ENCODE measurements at places on chromosomes 12 and 14. TPM values are rescaled to one million over a fixed set of nuclear protein-coding genes. Genes with fewer than 3 reads are reported as not detected.

- no peak for DNase-seq
These were observed 16.4 kb upstream of the TC2N start for GRCh38 chr14:91883753-91884152.

Gene GPR84
- total RNA-seq = not detected

- no peak for DNase-seq
These were observed 192.8 kb downstream of the GRIN2B start for GRCh38 chr12:13788626-13789025.

Gene TMEM253
- total RNA-seq = not detected

DNA sequence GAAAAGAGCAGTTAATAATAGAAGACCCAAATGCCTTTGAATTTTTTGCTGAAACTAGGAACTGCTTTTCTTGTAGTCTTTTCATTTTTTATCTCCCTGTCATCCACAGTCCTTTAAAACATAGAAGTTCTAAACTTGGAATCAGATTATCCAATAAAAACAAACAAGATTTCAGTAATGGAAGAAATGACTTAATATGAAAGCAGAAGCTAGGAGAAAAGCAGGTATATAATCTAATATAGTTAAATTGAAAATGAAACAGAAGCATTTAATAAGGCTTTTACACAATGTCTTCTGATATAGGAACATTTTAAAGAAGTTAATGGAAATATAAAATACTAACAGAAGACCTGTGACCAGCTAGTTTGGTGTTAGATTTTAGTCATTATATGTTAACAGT, 26.5 kb downstream of the PPP1R12A start:
- no peak for DNase-seq

DNA sequence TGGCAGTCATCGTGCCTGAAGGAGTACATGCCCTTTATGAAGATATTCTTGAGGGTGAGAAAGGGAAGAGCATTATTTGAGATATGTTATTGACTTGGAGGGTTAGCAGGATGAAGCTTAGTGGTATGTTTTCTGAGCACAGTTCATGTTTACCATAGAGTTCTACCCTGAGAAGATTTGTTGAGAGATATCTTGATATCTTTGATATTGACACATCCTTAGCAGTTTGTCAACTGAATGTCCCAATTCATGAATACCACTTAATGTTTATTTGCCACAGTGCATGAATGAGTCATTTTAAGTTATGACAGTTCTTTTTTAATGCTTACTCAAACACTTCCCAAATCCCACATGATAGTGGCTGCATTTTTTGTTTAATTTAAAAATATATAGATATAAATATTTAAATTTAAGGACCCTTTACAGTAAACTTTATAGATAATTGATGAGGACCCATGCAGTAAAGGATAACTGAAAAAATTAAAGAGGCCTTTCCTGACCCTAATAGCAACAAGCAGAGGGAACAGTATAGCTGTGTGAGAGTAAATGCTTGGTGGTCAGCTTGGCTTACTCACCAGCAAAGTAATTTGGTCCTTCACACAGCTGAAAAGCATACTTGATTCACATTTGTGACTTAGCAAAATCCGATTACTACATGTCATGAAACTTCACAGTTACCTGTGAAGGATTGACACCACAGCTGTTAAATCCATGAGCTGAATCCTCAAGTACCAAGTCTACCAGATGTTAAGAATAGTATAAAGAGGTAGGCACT, 25.8 kb downstream of the SLC39A9 start:
- no peak for DNase-seq

- DNase-seq = no peak
These were observed 286.6 kb upstream of the PWP1 start for GRCh38 chr12:107399046-107399445.

Gene DCN
- total RNA-seq = not detected

GRCh38 chr12:3262470-3262869, 185.3 kb downstream of the TSPAN9 start:
- no peak for DNase-seq

DNA sequence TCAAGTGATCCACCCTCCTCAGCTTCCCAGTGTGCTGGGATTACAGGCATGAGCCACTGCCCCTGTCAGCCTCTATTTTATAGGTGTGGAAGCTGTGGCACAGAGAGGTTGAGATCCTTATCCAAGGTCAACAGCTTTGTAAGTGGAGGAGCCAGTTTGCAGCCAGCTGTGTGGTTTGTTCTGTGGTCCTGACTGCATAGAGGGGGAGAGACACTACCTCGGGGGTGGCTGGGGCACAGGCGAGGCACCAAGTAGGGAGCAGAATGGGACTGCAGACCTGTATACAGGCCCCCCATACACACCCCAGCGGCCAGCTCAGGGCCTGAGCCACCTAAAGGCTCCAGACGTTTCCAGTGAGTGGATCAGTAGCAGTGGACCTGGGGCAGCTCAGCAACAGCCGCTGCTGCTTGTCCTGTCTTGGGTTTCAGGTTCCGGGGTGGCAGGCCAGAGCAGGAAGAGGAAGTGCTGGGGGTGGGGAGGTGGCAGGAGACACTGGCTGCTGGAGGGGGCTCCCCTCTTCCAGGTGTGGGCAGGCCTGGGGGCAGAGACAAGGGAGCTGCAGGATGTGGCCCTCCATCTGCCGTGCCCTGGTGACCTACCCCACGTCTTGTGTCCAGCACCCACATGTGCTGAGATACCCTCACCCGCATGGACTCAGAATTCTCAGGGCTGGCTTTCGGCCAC, 11.0 kb downstream of the ORAI1 start:
- DNase-seq = no peak

DNA sequence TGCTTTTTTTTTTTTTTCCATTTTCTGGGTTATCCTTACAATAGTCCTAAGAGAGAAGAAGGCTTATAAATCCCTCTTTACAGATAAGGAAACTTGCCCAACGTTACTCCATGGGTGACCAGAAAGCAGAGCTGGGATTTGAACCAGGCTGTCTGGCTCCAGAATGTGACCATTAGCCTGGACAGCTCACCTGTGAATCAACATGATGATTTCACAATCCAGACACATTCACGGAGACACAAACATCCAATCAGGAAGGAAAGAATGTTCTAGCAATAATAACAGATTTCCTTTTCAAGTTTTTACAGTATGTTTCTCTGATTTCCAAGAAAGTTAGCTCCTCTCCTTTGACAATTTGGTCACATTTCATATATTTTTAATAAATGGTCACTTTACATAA, 118.3 kb downstream of the GALC start:
- no peak for DNase-seq

DNA sequence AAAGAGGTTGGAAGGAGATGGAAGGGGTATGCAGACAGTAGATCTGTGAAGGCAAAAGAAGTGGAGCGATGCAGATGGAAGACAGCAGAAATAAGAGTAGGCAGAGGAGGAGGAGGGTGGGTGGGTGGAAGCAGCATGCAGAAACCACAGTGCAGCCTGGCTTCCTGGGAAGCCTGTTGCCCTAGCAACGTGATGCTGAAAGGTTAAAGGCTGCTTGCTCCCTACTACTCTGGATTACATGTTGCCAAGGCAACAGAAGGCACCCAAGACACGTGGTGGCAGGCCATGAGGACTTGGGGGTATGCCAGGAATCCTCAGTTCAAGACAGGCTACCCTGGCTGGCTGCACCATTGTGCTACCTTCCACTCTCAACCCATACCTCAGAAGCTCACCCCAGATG, 129.6 kb downstream of the GRIN2B start:
- no peak for DNase-seq

DNA sequence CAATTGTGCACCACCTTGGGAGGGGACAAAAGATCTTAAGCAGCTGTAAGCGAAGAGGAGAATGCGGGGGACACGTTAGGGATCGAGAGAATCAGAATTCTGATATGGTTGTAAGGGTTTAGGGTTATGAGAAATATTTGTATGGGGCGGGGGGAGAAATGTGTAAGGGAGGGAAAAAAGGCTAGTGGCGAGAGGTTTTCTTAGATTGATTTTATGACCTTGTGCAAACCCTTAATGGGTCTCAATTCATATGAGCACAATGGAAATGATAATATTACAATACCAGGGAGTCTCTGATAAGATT, 396 bp downstream of the NDUFA9 start:
- DNase-seq = no peak

Gene NINJ2
- not detected for total RNA-seq

Gene POLE2
- total RNA-seq = 60.2 TPM

DNA sequence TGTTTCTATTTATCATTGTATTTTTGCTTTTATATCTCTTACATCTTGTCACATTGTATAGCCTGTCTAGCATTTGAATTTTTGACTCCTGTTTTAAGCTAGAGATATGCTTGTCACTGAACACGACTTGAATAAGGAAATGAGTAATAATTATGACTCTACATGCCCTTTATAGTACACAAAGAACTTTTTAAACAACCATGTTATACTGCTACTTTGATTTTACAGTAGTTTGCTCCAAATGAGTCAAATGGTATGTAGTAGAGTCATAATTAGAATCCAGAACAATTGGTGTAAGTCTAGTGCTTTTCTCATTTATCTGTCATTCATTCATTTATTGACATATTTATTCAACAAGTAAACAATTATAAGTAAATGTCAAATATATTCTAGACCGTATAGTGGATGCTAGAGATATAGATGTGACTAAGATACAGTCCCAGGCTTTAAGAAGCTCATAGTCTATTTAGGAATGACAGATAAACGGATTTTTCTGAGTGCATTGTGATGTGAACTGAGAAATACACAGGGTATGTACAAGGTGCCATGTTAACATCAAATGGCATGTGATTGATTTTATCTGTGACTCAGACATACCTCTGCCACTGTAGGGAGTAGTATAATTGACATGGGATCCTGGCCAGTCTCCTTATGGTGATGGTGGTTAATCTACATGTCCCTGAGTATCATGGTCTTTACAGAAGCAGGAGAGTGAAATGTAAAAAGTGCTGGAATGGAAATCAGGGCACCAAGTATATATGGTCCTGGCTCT, 799.7 kb downstream of the DIO2 start:
- no peak for DNase-seq

DNA sequence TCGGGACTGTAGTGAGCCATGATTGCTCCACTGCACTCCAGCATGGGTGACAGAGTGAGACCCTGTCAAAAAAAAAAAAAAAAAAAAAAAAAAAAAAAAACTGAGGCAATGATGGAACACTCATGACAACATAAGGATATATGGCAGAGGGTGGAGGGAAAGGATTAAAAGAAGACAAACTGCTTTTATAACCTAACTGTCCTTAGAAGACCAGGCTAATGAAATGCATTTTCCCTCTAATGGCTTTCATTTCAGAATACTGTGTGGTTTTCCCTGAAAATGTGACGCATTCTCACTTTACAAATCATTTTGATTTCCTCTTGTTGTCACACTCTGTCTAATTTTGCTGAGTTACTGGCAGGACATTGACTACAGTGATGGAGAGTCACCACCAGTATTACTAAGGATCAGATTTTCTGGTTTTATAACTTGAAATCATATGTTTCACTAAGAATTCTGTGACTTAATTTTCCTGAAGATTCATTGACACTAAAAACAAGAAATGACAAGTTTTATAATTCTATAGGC, 137.6 kb upstream of the SSTR1 start:
- DNase-seq = no peak

DNA sequence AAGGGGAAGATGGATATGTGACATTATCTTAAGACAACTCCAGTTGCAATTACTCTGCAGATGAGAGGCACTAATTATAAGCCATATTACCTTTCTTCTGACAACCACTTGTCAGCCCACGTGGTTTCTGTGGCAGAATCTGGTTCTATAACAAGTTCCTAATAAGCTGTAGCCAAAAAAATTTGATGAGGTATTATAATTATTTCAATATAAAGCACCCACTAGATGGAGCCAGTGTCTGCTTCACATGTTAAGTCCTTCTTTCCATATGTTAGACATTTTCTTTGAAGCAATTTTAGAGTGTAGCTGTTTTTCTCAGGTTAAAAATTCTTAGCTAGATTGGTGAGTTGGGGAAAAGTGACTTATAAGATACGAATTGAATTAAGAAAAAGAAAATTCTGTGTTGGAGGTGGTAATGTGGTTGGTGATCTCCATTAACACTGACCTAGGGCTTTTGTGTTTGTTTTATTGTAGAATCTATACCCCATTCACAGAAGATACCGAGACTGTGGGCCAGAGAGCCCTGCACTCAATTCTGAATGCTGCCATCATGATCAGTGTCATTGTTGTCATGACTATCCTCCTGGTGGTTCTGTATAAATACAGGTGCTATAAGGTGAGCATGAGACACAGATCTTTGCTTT, 36.9 kb downstream of the PSEN1 start:
- DNase-seq = peak; percentile 36

DNA sequence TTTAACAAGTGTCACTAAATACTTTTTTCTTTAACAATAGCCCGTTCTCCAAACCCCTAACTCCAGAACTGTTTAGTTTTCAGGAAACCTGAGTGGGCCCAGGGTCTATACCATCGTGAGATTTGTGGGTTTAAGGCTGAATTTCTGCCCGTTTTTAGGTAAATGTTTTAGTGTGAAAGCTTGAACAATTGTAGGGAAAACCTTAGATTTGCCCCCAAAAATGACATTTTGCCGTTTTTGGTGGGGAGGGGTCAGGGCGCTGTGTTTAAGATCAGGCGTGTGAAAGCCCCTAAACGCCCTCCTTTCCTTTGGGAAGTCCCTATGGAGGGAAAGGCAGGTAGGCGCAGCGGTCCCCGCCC, 320 bp upstream of the PRPF39 start:
- DNase-seq = no peak

GRCh38 chr12:7349418-7349817, 45.5 kb downstream of the ACSM4 start:
- no peak for DNase-seq

Gene C12orf54
- total RNA-seq = not detected

- DNase-seq = peak; percentile 87
These were observed 29.8 kb upstream of the CCT2 start for GRCh38 chr12:69555461-69555860.

DNA sequence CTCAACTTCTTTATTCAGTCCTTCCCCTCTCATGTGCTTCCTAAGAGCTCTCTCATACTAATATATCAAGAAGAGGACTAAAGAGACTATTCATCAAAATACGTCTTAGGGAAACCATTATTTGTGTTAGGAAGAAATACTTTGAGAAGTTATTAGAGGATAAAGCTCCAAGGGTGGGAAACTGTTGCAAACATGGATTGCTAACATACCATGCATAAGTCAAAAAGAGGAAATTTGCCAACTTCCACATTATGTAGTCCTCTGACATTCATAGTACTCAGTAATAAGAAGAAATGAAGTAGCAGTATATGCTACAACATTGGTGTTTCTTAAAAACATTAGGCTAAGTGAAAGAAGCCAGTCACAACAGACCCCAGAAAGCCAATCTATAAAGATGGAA, 128.8 kb upstream of the CLEC14A start:
- DNase-seq = no peak

Gene KCNA5
- not detected for total RNA-seq

- no peak for DNase-seq
These were observed 54.6 kb downstream of the CALM1 start for GRCh38 chr14:90451443-90451842.

Gene XPOT
- 90.7 TPM for total RNA-seq

Gene TPH2
- not detected for total RNA-seq

DNA sequence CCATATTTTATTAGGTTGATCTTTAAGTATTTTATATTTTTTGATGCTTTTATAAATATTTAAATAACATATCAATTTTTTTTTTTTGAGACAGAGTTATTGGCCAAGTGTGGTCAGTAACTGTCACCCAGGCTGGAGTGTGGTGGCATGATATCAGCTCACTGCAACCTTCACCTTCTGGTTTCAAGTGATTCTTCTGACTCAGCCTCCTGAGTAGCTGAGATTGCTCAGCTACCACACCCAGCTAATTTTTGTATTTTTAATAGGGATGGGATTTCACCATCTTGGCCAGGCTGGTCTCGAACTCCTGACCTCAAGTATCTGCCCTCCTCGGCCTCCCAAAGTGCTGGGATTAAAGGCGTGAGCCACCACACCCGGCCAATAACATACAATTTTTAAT, 71.1 kb downstream of the FUT8 start:
- peak; percentile 45 for DNase-seq

Gene HCAR2
- not detected for total RNA-seq

GRCh38 chr12:59700153-59700450, 104.3 kb downstream of the SLC16A7 start:
- DNase-seq = no peak

All from Daoy (cell line).